Esophagus squamous epithelium (tissue), 5 donors: ENCODE measurements at places on chromosomes 7 and 10.

DNA sequence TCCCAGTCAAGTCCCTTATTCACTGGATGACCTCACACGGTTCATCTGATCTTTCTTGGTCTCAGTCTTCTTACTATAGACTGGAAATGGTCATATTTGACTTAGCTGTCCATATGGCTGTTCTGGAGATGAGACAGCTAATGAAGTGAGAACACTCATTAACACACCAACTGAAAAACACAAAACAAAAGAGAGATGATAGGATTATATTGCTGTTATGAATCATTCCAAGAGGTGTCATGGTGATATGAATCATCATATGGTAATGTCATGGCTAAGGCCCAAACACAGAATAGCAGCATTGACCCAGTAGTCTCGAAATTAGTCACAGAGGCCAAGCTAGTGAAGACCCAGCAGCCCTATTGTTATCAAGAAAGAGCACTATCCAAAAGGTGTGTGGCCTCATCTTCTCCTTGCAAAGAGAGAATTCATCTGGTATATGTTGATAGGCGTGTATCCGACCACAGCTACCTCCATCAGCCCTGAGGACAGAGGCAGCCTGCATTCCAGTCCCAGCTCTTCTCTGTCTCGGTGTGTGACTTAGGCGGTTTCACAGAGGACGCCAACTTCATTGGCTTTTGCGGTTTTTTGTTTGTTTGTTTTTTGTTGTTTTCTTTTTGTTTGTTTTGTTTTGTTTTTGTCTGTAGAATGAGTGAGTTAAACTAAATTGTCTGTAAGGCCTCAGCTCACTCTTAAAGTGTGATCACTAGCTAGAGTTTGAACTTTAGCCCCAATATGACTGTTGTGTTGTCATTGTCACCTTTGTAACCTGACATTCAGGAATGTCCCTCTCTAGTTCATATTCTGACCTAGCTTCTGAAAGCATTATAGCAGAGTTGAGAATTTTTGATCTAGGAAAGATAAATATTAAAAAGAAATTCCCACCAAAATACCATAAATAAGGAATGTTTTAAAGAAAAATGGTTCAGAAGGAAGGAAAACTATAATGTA lies 97.4 kb upstream of the PDCD4 start:
- no peak for DNase-seq

DNA sequence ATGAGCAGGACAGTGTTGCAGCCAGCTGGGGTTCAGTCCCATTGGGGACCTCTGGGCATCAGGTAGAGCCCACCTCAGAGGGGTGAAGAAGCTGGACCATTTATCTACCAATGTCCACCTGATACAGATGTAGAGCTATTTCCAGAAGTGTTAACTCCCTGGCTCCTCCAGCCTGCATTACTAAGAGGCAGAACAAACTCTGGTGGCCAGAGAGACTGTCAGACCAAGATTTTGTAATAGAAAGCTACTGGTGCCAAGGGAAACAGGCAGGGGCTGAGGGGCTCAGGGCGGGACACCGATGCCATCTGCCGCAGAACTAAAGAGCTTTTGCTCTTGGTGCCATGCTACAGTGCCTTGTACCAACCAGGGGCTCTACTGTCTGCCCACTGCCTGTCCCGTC lies 268.2 kb upstream of the HABP2 start:
- DNase-seq = no peak

DNA sequence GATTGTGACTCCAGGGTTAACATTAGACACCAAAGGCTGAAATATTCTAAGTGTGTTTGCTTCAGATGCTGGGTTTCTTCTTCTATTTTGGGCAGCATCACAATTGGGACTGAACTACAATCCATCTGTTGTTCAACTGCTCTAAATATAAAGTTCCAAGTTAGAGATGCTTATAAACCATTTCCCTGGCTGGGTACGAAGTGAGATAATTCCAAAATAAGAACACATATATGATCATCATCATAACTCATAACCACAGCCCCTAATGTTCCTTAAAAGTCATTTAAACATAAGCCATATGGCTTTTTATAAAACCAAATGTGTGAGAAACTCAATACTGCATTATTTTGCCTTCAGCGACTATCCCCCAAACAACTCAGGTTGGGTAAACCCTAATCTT lies 28.8 kb downstream of the DNA2 start:
- DNase-seq = no peak

- no peak for DNase-seq
Measured at GRCh38 chr10:34815185-34816084, at the start of gene PARD3. Gene PARD3 (minus strand): TSS chr10:34815296. CDS start chr10:34814995, 301 bp downstream.

GRCh38 chr10:110207011-110207804 lies at the start of gene MXI1:
Gene MXI1 (plus strand): TSS chr10:110207605. CDS start chr10:110207809, 204 bp downstream.
- DNase-seq = peak; percentile 8
